Stimulated activated CD4-positive, alpha-beta T cell treated with anti-CD3 and anti-CD28 coated beads, TNF-alpha, amount 100 ng/mL, for 48 hours (primary cell): ENCODE measurements at places on chromosomes 2 and 18.
A peak's percentile ranks its signal among the peaks of the same experiment; 100 is the strongest.

DNA sequence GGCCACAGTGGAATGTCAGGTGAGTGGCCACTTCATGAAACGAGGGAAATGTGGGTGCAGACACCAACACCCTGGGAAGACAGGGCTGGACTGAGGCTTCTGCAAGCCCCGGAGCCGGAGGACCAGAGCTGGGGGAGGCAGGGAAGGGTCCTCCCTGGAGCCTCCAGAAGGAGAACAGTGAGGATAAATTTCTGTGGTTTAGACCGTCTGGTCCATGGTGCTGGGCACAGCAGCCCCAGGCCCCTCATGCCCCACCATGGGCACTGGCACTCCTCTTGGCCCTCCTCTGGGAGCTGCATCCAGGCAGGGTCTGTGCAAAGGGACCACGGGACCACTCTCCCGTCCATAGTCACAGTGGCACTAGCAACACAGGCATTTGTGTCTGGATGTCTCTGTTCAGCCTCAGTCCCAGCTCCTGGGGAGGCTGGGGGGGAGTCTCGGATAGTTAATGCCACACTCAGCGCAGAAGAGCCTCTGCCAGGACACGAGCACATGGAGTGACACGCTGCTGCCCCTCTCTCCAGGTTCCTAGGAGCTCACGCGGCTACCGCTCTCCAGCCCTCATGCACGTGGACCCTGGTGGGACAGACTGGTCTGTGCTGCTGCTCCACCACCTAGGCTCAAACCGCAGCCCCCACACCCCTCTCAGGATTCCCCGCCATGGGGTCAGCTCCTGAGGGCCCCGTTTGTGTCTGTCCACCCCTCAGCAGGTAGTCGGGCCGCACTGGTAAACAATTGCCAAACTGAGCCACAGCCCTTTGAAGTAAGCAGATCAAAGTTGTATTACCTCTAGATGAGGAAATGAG is 305.9 kb upstream of the SALL3 start:
- no peak for DNase-seq

- no peak for DNase-seq
Measured at GRCh38 chr2:39494784-39495251, 57.7 kb upstream of the MAP4K3 start.

DNA sequence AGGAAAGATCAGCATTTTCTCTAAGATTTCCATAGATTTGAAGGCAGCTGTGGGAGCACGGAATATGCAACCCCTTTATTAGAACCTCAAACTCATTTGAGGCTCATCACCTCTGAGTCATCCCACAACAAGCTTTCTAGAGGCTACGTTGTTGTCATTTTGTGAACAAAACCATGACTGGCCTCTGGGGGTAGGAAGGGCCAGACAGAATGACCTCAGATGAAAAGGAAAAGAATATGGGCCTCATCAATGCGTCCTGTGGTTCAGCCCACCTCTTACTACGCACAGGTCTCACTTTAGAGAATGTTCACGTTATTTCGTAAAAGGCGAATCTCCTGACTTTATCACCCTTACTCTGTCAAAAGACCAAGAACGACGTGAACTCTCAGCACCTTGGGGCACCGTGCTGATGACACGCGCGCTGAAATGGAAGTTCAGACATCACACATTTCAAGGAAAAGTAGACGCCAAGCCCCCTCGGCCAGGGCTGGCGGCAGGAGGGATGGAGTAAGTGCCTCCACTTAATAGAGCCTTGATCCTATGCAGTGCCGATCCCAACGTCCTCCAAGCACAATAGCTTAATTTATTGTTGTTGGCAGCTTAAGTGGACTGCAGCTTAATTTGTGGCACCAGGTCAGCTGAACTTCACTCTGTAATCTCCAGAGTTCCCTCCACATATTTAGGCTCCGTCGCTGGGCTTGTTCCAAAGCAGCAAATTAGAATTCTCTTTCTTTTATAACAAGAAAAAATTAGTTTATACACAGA is 208.3 kb downstream of the EIPR1 start:
- DNase-seq: no peak

- no peak for DNase-seq
Measured at GRCh38 chr2:38690499-38691420, 24.8 kb downstream of the GALM start.

- DNase-seq: no peak
Measured at GRCh38 chr2:176677746-176678265, 408.6 kb downstream of the MTX2 start.

GRCh38 chr2:238864207-238865014 is 16.5 kb downstream of the TWIST2 start:
- DNase-seq: peak; percentile 20

GRCh38 chr2:196247114-196247975 is 76.0 kb upstream of the STK17B start:
- DNase-seq: no peak

- no peak for DNase-seq
Measured at GRCh38 chr18:1436199-1436598, 531.5 kb downstream of the ADCYAP1 start.

GRCh38 chr2:172358691-172359556 is 68.5 kb upstream of the ITGA6 start:
- DNase-seq: no peak

- no peak for DNase-seq
Measured at GRCh38 chr2:231512222-231512621, 18.0 kb downstream of the NMUR1 start.
